EL (cell line): ENCODE measurements at places on chromosomes 6 and 20.

- DNase-seq: no peak
Observed at GRCh38 chr6:90382760-90383159, 86.1 kb upstream of the BACH2 start.

GRCh38 chr20:63626424-63627128, at the start of gene GMEB2:
TSS of gene GMEB2 (minus strand) at chr20:63627101. CDS start at chr20:63619397, 7,704 bp downstream.
- no peak for DNase-seq

DNA sequence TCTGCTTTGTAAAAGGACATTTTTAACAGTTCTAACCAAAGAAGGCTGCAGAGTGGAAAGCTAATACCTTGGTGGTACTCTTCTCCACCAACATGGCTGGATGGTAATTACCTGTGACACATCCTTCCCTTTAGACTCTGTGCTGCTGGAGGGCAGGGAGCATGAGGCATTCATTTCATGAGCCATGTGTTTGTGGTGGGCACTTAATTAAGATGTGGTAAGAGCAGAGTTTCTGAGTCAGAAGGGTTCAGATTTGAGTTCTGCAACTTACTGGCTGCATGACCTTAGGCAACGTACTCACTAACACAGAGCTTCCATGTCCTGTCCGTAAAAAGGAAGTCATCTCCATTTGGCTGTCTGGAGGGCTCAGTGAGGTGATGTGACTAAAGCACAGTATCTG, 9.1 kb upstream of the ZNF133 start:
- peak; percentile 11 for DNase-seq

- no peak for DNase-seq
Observed at GRCh38 chr6:25973923-25974555, 11.4 kb downstream of the TRIM38 start.

DNA sequence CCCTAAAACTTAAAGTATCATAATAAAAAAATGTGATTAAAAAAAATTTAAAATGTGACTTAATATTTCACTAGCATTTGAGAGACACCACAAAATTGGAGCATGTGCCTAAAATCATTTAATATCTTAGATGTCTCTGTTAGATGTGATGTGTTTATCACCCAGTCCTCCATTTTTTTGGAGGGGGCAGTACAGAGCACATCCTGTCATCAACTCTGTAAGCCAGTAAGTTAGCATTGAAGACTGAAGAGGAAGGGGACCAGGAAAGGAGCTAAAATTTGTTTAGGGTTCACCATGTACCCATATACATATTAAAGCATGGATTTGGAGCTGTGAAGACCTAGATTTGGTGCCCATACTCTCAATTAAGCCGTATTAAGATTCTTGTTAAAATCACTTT, 30.7 kb upstream of the ADIG start:
- DNase-seq: no peak

DNA sequence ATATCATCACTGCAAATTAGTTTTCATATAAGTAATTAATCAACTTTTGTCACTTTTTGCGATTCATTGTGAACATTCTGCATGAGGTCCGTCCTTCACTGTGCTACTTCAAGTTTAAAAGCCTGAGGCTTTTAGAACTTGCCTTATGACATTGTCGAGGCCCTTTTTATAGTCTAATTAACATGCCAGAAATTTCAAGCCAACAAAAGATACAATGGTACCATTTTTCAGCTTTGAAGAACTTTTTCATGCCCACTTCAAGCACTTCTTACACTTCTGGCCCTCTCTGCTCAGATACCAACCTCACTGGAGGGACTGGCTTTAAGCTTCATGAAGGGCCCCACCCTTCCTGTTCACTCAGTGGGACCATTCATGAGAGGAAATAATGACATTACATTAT, 323.1 kb downstream of the TPBG start:
- DNase-seq: no peak

GRCh38 chr6:43677759-43678158, 9.8 kb downstream of the MRPS18A start:
- no peak for DNase-seq

DNA sequence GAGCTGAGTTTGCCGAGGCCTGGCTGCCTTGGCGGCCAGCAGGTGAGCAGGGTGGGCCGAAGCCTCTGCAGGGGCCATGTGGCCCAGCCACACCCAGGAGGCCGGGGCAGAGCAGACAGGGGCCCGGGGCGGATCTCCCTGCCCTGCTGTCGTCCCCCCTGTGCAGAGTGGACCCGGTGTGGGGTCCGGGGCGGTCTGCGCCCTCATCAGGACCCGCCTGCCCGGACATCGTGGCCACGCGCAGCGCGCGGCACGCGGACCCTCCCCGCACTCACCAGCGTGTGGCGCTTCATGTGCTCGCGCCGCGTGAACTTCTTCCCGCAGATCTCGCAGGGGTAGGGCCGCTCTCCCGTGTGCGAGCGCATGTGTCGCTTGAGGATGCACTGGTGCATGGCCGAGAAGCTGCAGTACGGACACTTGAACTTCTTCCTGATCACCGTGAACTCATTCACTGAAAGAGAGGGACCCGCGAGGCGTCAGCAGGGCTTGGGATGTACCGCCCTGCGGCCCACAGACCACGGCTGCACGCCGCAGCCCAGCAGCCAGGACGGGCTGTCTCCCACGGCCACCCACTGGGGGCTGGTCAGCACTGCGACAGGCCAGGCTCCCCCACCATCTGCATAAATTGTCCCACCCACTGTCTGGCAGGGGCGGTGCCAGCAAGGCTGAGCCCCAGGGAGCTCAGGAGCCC, 13.0 kb downstream of the SLC2A4RG start:
- DNase-seq: no peak

GRCh38 chr20:63978319-63979228, 868 bp downstream of the SAMD10 start:
- DNase-seq: peak; percentile 71

DNA sequence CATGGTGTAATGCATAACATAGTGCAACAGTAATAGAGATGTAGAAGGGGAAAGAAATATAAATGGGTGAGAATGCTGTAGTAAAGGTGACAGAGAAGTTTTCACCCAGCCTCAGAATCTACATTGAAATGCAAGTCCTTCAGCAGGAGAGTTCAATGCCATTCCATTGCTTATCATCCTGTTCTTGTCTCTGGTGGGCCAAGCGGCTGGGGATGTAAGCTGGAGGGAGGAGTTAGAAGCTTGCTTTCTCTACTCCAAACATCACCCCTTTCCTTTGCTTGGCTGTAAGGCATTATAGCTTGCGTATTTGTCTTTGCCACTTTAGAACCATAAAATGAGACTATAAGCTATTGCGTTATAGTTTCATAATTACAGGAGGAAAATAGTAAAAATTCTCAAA, 2.2 kb upstream of the FUT9 start:
- no peak for DNase-seq

GRCh38 chr6:33634946-33635345, 13.8 kb downstream of the ITPR3 start:
- DNase-seq: no peak

- no peak for DNase-seq
Observed at GRCh38 chr6:40011844-40012243, 77.6 kb upstream of the MOCS1 start.

GRCh38 chr20:48025051-48025515, 239.8 kb upstream of the SULF2 start:
- peak; percentile 84 for DNase-seq

- DNase-seq: no peak
Observed at GRCh38 chr6:32941214-32941768, 463 bp upstream of the HLA-DMB start.

- peak; percentile 41 for DNase-seq
Observed at GRCh38 chr20:53736757-53737395, 143.2 kb upstream of the ZNF217 start.

DNA sequence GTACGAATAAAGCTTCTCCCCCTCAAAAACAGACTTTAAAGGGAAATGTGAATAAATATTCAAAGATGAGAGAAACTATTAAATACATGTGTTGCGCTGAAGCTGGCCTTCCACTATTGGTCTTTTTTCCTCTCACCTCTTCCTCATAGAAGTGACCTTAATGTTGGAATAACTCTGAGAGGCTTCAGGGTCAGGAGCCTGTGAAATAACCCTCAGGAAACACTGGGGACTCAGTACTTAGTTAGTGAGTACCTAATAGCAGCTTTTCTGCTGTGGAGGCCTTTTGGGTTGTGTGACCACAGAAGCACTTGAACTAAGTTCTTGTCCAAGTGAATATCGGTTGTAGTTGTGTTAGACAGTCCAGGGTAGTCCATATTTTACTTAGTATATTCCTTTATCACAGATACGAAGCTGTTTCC, 799 bp upstream of the SHPRH start:
- DNase-seq: no peak

DNA sequence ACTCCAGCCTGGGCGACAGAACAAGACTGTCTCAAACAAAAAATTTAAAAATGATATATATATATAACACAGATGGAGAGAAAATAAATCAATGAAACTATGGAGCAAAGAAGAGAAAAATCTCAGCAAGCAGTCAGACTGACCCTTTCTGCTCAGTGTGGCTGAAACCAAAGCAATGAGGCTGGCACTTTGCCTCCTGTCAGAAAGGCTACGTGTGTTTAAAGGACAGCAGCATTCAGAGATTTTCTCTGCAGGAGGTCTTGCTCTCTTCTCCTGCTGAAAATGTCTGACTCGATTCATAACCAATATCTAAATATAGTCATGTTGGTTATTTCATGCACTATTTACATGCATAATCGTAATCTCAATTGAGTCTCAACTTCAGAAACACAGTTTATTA, 527.0 kb upstream of the JARID2 start:
- DNase-seq: no peak

DNA sequence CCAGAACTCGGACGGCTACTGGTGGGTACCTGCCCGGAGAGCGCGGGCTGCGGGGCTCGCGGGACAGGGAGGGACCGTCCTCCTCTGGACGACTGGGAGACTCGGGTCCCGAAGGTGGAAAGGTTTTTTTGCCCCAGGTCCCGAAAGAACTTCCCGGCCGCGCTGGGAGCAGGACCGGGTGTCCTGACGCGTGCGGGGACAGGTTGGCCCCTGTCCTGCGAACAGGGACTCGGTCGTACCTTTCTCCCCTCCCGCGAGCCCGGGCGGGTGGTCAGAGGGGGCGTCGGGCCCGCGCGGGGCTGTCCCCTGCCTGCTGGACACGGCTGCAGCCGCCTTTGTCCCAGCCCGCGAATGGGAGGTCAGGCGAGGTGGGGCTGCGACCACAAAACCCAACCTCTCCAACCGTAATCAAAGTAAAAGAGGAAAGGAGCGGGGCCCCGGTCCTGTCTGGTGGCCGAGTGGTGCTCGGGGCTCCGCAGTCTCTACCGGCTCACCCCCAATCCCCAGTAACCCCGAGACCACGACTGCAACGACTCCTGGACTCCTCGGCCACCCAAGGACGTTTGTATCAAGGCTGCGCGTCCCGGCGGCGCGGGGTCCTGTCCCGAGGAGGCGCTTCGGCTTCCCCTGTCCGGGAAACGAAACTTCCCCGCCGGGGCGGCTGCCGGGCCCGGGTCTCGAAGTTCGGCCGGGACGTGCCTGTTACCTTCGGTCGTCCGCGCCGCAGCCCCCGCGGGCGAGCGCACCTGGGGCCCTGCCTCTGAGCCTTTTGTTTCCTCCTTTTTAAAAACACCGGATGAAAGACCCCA, 798 bp downstream of the DSP start:
- peak; percentile 55 for DNase-seq

- no peak for DNase-seq
Observed at GRCh38 chr6:150967381-150967780, 101.9 kb downstream of the MTHFD1L start.

- DNase-seq: peak; percentile 27
Observed at GRCh38 chr6:53159558-53159957, 10.9 kb upstream of the GCM1 start.

GRCh38 chr6:168601111-168601510, 160.1 kb downstream of the SMOC2 start:
- DNase-seq: no peak

DNA sequence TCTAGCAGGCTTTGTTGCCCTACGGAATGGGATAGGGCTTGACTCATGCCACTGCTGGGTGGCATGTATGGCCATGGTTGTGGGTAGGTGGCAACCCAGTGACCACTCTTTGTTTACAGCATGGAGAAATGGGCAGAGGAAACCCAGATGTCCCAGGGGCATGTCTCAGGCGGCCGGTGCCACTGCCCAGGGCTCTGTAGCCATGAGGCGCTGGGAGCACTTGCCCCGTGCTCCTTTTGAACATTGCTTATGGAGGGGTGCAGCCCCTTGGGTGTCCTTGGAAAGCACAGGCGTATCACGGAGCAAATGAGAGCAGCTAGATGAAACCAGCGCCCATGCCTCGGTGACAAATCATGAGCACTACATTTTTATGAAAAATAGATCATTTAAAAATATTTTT, 212.5 kb upstream of the ECI2 start:
- no peak for DNase-seq
